Right ventricle myocardium superior (tissue), 1 donor: ENCODE measurements at places on chromosomes 13 and 19.

DNA sequence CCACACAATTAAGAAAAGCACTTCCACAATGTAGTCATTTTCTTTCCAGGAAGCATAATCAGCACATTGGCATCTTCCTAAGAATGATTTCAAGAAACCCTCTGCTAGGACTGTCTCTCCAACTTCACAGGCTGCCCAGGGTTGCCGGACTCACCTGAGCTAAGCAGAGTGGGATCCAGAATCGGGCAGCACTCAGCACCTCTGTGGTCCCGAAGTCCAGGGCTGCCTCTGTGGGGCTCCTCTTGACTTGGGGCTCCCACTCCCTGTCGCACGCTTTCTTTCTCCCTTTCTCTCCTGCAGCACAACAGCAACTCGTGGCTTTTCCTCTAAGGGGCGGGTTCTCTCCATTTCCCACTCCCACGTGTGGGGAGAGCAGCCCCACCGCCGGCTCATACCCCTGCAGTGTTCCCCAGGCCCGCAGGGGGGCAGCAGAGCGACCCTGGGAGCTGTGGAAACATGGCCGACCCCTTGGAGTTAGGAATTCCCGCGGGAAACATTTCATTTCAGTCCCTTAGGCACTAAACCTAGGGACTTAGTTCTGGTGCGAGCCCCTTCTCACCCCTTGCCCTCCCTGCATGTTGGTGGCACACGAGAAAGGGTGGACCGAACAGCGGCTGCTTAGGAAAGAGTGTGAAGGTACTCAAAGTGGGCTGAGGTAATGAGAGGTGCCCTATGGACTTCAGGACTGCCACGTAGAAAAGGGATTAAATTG, at the start of gene TMEM272:
Gene TMEM272 (minus strand): TSS at position 316 of the 712 bp plus-strand sequence. CDS start 6,647 bp downstream, outside the sequence.
- peak; percentile 73 for DNase-seq

DNA sequence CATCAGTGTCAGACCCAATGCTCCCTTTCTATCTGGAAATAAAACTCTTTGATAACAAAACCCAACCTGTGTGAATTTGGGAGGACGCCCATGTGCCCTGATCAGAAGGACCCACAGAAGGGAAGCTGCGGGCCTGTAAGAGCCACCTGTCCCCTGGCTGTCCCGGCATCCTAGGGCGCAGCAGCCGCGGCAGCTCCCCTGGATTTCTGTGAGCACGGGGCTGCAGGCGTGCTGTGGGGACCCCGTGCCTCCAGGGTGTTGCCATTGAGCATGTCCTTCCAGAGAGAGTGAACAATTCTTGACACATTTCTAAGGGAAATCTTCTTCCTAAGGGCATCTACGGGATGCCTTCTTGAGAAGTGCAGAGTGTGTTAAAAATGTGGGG, 60.0 kb downstream of the MCF2L start:
- DNase-seq, result no peak

DNA sequence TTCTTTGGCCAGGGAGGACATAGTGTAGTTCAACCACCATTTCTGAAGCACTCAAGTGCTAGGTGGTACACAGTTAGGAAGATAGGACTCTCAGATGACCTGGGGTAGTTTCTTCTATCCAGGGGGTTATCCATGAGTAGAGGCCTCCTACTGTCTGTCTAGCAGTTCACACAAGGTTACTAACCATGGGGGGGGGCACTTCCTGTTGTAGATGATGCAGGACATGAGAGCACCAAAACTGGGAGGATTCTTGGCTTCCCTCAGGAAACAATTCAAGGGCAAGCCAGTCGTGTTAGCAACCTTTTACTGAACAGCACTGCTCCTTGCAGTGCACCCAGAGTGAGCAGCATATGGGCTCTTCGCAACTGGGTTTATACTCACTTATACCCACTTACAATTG, 8.9 kb upstream of the TPP2 start:
- no peak for DNase-seq

GRCh38 chr19:48644839-48645619, 958 bp downstream of the CA11 start:
- DNase-seq, result peak; percentile 79

DNA sequence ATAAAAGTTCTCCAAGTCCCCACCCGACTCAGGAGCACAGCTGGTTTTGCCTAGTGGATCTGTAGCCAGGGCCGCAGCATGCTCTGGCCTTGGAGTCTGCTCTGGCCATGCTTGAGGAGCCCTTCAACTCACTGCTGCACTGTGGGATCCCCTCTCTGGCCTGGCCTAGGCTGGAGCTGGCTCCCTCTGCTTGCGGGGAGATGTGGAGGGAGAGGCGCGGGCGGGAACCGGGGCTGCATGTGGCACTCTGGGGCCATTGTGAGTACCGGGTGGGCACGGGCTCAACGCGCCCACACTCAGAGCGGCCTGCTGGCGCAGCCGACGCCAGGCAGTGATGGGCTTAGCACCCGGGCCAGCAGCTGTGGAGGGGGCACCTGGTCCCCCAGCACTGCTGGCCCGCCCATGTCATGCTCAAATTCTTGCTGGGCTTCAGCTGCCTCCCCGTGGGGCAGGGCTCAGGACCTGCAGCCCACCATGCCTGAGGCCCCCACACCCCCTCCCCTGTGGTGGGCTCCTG, 57.0 kb upstream of the ATP12A start:
- DNase-seq, result no peak

DNA sequence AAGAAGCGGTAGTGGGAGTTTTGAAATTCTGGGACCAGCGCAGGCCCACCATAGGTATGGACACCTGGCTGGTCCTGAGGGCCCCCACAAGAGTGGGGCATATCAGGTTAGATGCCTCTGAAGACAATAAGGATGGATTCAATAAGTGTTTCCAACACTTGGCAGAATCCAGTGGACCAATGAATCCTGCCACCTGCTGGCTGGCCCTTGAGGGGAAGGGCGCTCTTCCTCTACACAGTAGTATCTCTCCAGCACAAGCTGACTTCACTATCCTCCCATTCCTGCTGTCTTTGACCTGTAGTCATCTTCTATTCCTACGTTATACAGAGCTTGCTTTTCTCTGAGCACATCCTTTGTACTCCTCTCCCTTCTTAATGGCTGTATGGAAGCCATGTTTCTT, 199.7 kb upstream of the TSHZ3 start:
- no peak for DNase-seq

DNA sequence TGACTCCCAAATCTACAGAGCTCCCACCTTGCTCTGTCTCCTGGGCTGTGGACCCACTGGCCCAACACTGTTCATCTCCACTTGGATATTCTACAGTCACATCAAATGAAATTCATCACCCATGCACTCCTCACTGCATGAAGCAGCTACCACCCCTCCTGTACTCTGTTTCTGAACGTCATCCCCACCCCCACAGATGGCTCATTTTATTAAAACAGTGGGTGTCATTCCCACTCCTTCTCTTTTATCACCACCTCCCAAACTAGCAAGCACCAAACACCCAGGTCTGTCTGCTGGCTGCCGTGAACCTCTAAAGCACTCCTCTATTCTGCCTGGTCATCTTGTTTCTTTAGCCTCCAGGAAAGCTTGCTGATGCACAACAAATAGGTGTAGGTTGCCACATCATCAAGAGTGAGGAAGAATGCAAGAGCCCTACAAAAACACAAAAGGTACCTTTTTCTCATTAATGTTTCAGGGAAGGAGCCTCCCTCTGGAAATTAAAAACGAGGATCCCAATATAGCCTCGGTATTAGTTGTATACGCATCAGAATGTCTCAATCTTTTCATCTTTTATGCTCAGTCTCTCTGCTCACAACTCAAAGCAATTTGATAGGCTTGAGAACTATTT, 91.8 kb downstream of the MIPEP start:
- no peak for DNase-seq

GRCh38 chr19:11031421-11032070, 57.7 kb upstream of the LDLR start:
- DNase-seq, result no peak

GRCh38 chr13:97627566-97627965, 193.6 kb downstream of the RAP2A start:
- peak; percentile 70 for DNase-seq
